GM03348 (cell line): ENCODE measurements at places on chromosomes 13 and 19.
A peak's percentile ranks its signal among the peaks of the same experiment; 100 is the strongest.

GRCh38 chr13:97944396-97945029 lies 9.0 kb upstream of the IPO5 start:
- peak; percentile 24 for DNase-seq

DNA sequence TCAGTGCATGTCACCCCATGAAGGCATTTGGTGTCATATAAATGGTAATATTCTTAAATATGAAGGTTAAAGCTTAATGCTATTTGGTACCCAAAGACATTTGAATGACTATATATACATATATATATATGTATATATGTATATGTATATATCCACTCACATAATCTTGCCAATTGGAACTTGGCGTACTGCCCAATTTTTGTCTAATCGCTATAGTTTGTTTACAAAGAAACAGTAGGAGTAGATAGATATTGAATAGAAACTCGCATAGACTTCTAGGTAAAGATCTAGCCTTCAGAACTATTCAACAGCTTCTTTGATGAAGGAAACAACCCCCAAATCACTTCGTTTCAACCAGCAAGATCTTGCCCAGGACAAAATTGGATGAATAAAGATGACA lies 24.1 kb downstream of the KLF5 start:
- DNase-seq, result no peak

- peak; percentile 93 for DNase-seq
Observed at GRCh38 chr13:19845758-19846157, 17.7 kb downstream of the ZMYM5 start.

DNA sequence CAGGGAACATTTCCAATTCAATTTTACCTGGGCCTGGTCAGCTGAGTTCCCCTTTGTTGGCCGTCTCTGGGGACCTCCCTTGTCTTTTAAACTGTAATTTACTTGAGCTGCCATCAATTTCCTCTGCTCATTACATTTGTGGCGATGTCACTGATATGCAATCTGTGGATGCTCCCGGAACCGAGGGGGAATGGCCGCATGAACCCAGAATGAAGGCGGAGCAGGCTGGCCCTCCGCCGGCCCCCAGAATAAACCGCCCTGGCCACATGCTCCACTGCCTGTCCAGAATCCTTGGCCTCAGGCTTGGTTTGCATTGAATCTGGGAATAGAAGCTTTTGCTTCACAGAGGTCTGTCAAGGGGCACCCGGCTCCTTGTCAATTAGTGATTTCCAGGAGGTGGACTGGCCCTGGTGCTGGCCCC lies 276.8 kb downstream of the TEX29 start:
- no peak for DNase-seq

- DNase-seq, result no peak
Observed at GRCh38 chr13:39197647-39198007, 159.4 kb downstream of the NHLRC3 start.

DNA sequence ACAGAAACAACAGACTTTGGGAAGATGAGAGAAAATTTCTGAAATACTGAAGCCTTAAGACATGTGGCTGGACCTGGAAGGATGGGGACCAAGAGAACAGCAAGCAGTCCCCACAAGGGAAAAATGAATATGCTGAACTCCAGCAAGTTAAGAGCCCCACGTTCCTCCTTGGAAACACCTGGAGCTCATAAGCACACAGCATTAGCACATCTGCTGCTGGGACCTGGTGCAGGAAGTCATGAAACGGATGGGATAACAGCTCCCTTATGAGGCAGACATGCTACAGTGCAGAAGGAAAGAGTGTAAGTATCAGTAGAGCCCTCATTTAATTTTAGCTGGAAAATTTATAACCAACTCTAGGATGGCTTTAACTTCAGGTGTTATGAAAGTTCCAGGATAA lies 67.3 kb downstream of the SLC15A1 start:
- DNase-seq, result no peak

GRCh38 chr19:32863841-32864240 lies 5.7 kb downstream of the SLC7A9 start:
- no peak for DNase-seq

DNA sequence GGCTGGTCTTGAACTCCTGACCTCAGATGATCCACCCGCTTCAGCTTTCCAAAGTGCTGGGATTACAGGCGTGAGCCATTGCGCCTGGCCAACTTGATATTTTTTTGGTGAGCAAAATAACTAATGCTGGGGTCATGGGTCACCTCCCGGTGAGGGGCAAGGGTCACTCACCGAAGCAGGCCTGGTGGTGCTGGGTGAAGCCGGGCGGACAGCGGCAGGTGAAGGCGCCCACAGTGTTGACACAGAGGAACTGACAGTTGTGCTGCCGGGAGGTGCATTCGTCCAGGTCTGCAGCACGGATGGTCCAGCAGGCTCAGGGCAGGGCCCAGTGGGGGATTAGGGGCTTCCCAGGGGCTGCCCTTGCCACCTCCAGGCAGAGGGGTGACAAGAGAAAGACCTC lies 28.3 kb downstream of the CCL25 start:
- DNase-seq, result no peak

DNA sequence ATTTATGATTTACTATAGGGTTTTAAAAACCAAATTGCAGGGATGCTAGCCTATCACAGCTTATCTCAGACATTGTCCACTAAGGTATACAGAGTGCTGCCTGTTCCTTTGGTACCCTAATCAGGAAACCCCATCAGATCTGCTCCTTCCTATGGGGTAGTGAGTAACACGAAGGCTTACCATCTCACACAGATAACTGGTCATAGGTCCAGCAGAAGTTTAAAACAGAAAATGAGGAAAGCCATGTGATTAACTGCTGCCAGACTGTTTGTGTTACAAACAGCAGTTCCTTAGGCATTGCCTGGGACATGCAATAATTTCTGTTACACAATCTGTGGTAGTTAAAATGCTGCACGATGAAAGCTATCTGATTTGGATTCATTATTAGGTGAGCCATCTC lies 53.5 kb upstream of the ALOX5AP start:
- peak; percentile 47 for DNase-seq

- DNase-seq, result no peak
Observed at GRCh38 chr13:113629866-113630265, 28.1 kb downstream of the ATP4B start.

DNA sequence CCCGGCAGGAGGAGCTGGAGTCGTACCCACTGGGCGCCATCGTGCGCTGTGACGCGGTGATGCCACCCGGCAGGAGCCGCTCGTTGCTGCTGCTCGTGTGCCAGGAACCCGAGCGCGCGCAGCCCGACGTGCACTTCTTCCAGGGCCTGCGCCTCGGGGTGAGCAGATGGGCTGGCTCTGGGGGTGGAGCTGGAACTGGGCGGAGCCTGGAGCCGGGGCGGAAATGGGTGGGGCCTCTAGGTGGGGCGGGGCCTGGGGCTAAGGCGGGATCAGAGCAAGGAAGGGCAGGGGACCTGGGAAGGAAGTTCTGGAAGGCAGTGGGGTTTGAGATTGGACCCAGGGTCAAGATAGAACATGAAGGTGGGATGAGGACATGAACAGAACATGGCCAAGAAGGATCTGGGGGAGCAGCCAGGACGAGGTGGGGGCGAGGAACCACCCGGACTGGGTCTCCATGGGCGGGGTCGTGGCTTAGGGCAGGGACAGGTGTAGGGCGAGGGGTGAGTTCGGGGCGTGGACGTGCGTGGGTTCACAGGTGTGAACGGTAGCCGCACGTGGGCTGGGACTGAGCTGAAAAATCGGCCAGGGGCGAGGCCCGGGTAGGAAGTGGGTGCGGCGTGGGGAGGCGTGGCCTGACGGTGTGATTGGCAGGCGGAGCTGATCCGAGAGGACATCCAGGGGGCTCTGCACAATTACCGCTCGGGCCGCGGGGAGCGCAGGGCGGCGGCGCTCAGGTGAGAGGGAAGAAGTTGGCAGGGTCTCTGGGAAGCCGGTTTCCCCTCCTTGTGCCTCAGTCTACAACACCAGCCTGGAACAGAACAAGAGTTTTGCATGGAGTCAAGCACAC lies 4.7 kb downstream of the EPS8L1 start:
- DNase-seq, result peak; percentile 80

DNA sequence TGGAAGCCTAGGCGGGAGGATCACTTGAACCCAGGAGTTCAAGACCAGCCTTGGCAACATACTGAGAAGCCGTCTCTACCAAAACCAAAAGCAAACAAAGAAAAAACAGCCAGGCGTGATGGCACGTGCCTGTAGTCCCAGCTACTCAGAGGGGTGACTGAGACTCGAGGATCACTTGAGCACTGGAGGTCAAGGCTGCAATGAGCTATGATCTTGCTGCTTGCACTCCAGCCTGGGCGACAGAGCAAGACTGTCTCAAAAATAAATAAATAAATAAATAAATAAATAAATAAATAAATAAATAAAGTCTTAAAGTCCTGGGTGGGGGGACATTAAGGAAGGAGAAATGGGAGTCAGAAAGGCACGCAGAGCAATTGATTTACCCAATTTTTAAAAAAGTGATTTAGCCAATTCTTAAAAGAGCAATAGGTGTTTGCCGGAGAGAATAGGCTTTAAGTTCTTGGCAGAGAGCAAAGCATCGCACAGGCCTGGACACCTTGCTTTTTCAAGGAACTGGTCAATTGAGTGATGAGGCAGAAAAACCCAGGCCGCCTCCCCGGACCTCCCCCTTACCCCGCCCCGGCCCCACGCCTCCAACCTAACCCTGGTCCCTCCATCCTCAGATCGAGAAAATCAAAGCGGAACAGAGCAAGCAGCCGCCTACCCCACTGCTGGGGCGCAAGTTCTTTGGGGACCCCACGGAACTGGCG lies 9.5 kb upstream of the SHKBP1 start:
- DNase-seq, result peak; percentile 37

DNA sequence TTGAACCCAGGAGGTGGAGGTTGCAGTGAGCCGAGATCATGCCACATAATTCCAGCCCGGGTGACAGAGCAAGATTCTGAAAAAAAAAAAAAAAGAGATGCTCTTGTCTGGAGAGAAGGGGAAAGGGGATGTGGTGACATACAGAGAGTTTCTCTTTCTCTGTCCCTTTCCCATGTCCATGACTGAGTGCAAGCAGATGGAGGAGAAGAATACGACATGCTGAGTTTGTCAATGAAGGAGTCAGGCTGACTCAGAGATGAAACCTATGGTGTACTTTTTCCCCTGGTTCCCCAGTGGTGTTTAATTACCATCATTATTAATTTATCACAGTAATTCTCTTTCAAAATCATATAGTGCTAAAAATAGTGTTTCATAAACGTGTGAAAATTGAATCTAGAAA lies 448.8 kb downstream of the FOXO1 start:
- no peak for DNase-seq

- no peak for DNase-seq
Observed at GRCh38 chr19:42028304-42029216, 34.5 kb upstream of the ATP1A3 start.

DNA sequence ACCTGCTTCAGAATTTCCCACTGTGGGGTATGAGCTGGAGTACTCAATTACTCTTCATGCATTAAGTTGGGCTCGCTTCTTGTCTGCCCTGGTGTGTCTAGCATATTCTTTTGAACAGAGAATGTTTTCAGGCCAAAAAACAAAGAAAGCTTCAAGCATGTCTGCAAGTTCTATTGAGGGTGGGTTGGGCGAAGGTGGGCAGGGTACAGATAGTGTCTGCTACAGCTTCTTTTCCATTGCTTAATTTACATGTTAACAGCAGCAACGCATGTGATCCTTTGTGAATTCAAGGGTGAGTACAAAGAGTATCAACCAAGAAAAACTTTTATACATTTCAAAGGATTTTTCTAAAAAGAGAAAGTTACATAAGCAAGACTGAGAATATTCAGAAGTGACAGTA lies 406.5 kb downstream of the IRS2 start:
- no peak for DNase-seq
